ENCODE measurements at places on chromosomes 4 and X.

DNA sequence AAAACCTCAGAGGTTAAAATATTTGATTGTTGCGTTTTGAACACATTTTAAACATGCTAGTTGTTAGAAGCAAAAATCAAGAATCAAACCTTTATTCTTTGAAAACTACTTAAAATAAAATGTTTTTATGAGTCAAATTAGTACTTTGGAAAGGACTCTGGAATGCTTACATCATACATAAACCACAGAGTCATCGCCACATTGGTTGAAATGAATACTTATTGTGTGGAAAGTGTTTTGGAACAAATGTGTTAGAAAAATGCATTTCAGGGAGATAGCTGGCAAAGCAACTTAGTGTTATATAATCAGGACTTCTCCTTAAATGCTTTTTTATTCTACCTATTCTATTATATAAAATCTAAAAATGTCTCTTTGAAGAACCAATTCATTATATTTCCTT, 49.4 kb upstream of the CAMK2D start:
- no peak for DNase-seq

DNA sequence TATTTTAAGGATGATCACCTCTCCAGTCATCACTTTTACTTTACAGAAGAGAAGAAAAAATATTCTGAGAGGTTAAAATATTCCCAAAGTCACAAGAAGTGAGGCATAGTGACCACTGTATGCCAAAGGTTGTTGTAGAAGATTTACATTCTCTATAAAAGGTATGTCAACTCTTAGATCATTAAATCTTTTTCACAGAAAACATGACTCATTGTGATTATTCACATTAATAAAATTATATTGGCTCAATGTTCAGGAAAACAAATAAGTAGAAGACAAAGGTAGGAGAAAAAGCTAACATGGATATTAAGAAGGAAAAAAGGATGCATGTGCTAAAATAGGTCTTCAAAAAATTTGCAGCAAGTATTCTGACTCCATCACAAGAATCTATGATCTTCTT, 82.0 kb downstream of the ADAMTS3 start:
- no peak for DNase-seq

DNA sequence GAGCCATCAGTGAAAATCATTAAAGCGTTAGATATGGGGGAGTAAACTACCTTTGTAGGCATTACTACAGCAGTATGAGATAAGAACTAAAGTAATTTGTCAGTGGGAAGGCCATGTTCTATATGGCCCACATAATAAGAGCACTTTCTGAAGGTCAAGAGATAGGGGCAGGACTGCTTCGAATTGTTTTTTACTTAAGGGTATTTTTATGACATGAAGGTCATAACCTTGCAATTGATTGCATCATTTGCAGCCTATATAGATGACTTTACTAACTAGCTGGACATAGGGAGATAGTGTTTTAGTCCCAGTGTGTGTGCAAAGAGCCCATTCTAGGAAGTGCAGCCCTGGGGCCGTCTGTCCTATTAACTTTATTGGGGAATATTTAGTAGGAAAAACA, 23.6 kb upstream of the GC start:
- DNase-seq = no peak

- peak; percentile 76 for DNase-seq
These were observed 281.6 kb downstream of the SLC7A11 start for GRCh38 chr4:137960371-137961050.

DNA sequence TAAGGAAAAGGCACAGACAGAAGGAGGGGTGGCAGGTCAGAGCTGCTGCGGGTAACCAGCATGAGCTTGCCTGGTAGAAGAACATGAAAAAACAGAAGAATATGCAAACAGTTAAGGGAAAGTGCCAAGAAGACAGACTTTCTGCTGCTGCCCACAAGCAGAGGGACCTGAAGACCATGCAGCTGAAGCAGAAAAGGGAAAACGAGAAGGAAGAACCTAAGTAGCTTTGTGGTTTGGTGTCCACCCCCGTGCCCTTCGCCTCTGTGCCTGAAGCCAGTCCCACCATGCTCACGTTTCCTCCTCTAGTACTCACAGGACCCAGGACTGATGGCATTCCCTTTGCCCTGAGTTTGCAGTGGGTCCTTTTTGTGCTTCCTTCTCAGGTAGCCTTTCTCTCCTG, 62.8 kb downstream of the UBA6 start:
- no peak for DNase-seq

DNA sequence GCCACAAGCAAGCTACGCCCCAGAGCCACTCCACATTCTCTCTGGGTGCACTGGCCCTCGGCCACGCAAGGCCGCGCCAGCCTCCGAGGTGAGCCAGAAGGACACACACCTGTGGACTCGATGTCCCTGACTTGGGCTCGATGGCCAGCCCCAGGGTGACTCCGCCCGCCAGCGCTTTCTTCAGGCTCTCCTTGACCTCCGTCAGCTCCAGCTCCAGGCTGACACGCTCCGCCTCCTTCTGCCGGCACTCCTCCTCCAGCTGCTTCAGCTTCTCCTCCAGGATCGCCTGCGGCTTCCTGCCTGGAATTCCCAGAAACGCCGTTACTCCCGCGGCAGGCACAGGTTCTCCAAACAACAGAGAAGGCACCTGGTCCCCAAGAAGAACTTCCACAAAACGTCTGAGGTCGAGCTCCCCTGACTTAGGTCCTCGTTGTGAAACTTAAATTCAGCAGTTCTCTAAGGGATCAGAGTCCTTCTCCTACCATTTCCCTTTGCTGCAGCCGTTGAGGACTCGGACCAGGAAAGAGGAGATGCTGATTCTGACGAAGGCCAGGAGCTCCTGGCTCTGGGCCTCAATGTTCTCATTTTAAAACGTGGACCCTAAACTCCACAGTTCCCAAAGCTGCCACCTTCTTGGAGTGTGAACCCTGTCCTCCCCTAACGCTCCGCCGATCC, 166.8 kb downstream of the AFAP1 start:
- DNase-seq = no peak

- DNase-seq = no peak
These were observed 634.6 kb upstream of the FTHL17 start for GRCh38 chrX:31706466-31706865.

- no peak for DNase-seq
These were observed 25.4 kb downstream of the ELOVL6 start for GRCh38 chr4:110172972-110173371.

GRCh38 chr4:23476515-23477090, 413.2 kb downstream of the PPARGC1A start:
- no peak for DNase-seq

GRCh38 chr4:132619968-132620367, 529.1 kb upstream of the PCDH10 start:
- no peak for DNase-seq

- DNase-seq = peak; percentile 55
These were observed 113.6 kb upstream of the TEX13C start for GRCh38 chrX:125205918-125206665.

GRCh38 chr4:106650701-106651100, 282.1 kb upstream of the GIMD1 start:
- no peak for DNase-seq

DNA sequence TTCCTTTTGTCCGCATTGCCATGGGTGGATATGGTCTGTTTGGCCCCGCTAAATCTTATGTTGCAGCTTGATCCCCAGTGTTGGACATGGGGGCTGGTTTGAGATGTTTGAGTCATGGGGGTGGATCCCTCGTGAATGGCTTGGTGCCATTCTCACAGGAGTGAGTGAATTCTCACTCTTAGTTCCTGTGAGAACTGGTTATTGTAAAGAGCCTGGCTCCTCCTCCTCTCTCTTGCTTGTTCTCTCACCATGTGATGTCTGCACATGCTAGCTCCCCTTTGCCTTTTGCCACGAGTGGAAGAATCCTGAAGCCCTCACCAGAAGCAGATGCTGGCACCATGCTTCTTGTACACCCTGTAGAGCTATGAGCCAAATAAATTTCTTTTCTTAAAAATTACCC, 22.6 kb upstream of the STBD1 start:
- peak; percentile 33 for DNase-seq

- no peak for DNase-seq
These were observed 1.2 kb downstream of the RPGR start for GRCh38 chrX:38326086-38326485.

All from HT1080 (cell line).